ENCODE measurements at places on chromosomes 12 and 14.

DNA sequence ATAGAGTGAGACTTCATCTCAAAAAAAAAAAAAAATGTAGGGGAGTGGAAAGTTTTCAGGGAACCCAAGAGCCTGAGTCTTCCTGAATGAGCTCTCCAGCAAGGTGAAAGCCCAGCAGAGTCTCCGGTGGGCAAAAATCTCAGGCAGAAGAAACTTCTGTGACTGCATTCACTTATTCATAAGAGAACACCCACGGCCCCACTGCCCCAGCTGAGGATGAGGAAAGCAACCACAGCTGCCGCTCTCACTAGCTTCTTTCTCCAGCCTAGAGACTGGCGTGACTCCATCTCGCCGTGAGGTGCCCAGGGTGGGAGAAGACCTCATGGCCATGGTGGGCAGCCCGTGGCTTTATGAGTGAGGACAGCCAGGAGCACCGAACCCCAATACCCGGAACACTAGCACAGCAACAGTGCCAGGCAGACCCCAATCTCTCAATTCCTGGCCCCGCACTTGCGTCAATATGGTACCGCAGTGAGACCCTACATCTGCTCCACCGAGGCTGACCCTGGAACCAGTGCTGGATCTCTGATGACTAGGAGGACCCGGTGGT is 29.7 kb upstream of the DYNC1H1 start:
- no peak for DNase-seq

GRCh38 chr14:24238123-24238522 is 4.3 kb downstream of the TINF2 start:
- DNase-seq: no peak

- DNase-seq: peak; percentile 50
Observed at GRCh38 chr12:4307593-4308333, 13.2 kb upstream of the TIGAR start.

GRCh38 chr12:52344111-52344510 is 22.9 kb upstream of the KRT83 start:
- no peak for DNase-seq

DNA sequence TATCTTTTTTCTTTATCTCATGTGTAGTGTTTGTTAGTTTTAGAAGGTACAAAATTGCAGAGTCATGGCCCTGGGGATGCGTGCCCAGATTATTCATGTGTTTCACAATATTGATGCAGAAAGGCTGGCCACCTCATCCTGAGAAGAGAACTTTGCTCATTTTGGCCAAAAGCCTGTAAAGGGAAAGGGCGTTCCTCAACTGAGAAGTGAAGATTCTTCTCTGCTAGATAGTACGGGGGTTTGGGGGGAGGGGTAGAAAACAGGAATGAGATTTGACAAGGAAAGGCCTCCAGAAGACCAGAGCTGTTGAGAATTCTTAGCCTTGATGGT is 1.7 kb downstream of the MGST1 start:
- peak; percentile 17 for DNase-seq

DNA sequence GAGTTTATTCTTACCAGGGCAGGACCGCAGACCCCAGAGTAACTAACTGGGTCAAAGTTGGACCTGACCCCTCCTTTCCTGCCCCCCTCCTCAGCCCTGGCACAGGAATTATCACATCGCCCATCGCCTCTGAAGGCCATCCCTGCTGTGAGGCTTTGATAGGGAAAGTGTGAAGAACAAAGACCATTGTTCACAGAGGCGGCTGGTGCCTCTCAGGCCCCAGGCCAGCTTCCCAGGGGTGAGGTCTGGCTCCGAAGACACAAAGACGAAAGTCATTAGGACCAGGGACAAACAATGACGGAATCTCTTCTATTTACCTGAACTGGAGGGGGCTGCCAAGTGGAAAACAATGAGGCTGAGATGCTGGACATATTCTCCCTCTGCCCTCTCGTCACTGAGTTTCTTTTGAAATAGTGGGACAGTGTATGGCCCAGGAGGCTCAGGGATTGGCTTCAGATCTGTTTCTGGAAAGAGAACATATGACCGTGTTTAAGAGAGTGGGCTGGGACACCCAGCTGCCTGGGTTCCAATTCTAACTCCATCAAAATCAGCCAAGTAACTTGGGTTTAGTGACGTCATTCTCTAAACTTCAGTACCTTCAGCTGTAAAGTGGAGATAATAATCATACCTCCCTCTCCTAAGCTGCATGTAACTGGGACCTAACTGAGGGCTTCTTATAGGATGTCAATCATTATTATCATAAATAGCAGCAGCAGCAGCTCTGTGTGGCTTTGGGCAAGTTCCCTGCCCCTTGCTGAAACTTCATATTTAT is 769.4 kb downstream of the MED13L start:
- DNase-seq: no peak

DNA sequence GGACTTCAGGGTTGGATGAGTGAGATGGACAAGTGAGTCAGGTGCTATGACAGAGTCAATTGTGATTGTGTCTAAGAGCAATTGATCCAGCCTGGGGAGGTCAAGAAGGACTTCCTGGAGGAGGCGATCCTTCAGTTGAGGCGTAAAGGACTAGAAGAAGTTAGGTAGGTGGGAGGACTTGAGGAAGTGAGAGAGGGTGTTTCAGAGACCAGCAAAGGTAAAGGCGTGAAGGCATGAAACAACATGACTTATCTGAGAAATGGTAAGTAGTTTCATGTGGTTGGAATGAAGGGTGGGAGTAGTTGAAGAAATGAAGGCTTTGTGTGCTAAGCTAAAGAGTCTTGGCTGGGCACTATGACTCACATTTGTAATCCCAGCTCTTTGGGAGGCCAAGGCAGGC is 48.9 kb upstream of the PPP1CC start:
- DNase-seq: no peak

DNA sequence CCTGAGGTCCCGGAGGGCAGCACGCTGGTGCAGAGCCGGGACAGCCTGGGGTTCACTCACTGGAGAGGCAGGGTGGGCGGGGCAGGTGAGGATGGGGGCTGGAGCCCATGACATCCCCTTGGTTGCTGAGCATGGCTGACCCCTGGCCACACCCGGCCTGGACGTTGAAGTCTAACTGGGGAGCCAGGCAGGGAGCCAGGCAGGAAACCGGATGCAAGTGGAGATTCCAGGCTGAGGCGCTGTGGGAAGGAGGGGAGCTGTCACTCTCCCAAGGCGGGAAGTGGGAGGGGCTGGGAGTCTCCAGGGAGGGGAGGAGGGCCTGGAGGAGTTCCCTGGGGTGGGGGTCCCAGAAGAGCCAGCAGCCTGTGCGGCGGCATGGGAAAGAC is 7.7 kb upstream of the INF2 start:
- DNase-seq: no peak

GRCh38 chr12:2418579-2418978 is 365.8 kb downstream of the CACNA1C start:
- DNase-seq: no peak

- DNase-seq: no peak
Observed at GRCh38 chr14:34398024-34398423, 64.0 kb downstream of the SPTSSA start.

GRCh38 chr12:57242329-57242690 is 8.7 kb downstream of the STAC3 start:
- DNase-seq: no peak

DNA sequence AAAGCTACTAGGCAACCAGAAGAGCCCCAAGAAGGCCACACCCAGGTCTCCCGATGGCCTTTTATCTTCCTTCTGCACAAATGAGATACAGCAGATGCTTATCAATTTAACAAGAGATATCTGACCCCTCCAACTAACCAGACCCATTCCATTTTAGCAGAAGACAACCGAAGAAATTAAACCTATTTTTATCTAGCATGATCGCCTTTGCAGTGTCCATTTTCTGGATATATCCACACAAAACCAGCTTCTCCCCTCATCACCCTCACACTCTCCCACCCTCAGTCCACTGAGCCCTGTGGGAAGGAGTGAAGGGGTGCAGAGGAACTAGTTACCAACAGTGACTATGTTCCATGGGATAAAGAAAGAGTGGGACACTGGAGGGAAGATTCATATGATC is 20.9 kb upstream of the DHRS4 start:
- no peak for DNase-seq

GRCh38 chr12:55957106-55957859 is 8.6 kb downstream of the PMEL start:
- DNase-seq: no peak

- no peak for DNase-seq
Observed at GRCh38 chr12:124888260-124888659, 24.6 kb upstream of the SCARB1 start.

DNA sequence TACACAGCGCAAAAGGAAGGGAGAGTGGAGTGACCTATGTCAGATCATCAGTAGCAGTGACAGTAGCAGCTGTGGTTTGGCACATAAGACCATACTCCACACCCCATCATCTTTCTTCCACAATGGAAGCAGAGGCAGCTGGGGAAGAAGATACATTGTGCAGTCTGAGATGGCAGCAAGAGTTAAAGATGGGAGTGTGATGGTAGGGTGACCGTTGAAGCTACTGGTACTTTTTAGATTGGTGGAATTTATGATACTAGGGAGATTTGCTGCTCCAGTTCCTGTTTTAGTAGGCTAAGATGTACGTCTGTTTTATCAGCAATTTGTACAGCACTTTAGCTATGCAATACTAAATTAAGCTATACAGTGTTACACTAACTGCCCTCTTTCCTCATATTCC is 291.0 kb downstream of the FUT8 start:
- DNase-seq: no peak

GRCh38 chr12:89069431-89069830 is 282.9 kb downstream of the DUSP6 start:
- no peak for DNase-seq

DNA sequence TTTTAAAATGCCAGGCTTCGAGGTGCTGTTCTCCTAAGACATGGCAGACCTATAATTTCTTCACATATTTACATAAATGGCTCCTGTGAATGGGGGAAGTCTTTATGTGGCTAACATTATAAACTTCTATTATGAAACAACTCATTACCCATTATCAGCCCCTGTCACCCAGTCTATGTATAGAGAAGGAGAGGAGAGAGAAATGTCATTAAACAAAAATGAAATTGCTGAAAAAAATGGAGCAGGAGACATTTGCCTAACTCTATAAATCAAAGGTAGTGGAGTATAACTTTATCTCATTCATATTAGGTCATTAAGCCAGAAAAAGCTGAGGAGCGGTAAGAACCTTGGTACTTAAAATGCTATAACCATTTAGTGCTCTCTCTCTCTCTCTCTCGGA is 71.9 kb upstream of the KRR1 start:
- no peak for DNase-seq

DNA sequence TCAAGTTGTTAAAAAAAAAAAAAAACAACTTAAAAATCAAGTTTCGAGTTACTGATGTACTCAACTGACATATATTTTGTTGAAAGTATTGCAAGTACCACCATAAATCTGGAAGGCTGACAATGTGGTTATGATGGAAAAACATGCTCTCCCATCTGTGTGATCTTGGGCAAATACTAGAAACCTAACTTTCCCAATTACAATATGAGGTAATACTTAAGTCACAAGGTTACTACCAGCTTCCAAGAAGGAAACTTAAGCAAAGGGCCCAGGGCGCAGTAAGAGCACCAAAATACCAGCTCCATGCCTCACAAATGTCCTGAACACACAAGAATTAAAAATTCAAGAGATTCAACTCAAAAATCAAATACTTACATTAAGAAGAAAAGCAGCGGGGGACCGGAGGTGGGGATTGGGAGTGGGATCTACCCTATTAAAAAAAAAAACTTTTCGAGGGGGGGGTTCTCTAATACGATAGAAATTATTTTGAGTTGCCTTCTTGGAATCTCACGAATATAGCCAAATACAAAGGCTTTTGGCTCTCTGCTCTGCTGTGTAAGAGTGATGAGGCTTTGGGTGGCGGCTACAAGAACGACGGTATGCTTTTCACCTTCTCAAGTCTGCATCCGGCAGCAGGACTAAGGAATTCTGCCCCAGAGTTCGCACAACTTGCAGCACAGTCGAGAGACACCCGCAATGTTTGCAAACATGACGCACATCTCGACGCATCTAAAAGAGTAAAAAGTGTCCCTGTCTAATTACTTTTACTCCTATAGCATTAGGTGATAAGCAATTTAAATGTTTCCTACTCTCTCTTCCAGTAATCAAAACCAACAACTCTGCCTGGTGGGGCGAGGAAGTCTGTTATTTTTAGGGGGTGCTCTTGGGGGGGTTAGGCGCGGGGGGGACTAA is 1.1 kb downstream of the SAV1 start:
- DNase-seq: no peak

- no peak for DNase-seq
Observed at GRCh38 chr14:72237722-72238666, 305.8 kb downstream of the RGS6 start.

GRCh38 chr12:14403711-14404196 is 38.3 kb downstream of the ATF7IP start:
- peak; percentile 38 for DNase-seq

GRCh38 chr14:86654558-86655184 is 1124.7 kb downstream of the FLRT2 start:
- DNase-seq: no peak

- no peak for DNase-seq
Observed at GRCh38 chr12:92621833-92622232, 81.0 kb upstream of the PLEKHG7 start.

DNA sequence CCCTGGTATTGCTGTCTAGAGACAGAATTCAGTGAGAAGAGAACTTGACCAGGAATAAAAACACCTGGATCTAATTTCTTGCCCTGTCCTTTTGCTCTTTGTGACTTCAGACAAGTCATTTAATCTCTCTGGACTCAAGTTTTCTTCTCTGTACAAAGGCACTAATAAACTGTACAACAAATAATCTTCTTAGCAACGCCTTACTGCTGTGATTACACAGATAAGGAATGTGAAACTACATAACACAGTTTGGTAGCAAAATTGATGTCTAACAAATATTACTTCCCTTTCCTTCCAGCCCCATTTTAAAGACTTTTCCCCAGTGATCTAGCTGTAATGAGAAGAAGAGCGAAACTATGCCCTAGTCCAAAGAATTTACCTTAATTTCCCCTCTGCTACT is 69.3 kb downstream of the BCAT1 start:
- DNase-seq: no peak

DNA sequence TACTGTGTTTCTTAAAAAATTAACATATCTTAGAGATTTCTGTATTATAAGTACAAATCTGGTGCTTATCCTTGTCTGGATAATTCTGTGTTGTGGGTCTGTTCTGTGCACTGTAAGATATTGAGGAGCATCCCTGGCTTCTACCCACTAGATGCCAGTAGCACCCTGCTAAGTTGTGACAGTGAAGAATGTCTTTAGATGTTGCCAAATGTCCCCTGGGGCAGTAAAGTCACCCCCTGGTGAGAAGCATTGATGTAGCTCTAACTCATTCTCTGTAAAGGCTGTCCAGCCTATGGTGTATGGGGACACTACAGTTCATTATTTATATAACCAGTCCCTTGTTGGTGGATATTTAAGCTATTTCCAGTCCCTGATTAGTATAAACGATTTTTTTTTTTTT is 31.4 kb downstream of the MAP1LC3B2 start:
- no peak for DNase-seq

DNA sequence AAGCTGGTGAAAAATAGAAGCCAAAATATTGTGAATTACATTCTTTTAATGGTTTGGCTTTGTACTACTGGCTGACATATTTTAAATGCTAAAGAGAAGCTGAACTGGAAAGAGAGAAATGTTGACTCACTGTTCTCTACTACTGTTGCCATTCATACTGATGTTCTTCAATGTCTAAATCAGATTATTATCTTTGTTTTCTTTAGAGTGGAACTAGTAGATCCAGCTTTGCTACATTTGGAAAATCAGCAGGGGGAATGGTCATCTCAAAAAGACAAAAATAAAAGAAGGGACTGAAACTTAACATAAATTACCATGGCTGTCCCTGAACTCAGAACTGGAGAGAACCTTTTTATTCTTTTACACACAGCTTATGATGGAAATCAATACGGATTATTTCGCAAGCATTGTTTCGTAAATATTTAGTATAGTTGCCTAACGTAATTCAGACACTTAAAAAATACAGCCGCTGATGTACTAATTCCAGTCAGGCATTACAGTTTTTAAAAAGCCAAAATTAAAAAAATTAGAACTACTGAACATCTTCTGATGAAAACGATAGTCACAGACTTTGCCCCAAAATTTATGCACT is 76.3 kb upstream of the OTX2 start:
- DNase-seq: no peak

All from GM10248 (cell line).